ENCODE measurements at places on chromosomes 1 and 21. TPM values are rescaled to one million over a fixed set of nuclear protein-coding genes. Genes with fewer than 3 reads are reported as not detected.

- DNase-seq = peak; percentile 8
These were observed 46.5 kb upstream of the COA6 start for GRCh38 chr1:234326497-234327366.

ARHGEF2 gene
- 58.1 TPM for total RNA-seq

DNA sequence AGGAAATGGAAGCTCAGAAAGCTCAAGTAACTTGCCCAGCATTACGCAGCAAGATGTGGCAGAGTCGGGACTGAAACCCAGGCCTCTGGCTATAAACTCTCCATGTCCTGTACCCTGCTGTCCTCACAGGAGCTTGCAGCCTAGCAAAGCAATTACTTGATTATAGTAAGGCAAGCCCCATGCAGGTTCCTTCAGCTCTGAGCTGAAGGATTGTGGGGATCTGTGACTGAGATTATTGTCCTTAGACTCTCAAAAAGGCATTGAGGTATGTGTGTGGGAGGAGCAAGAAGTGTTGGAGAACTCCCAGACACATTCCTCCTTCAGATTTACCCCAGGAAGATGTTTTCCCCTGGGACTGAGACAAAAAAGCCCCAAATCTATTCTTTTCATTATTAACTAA, 124.0 kb upstream of the SPATA6 start:
- no peak for DNase-seq

CHIA gene
- not detected for total RNA-seq

- no peak for DNase-seq
These were observed 256.7 kb downstream of the KIF26B start for GRCh38 chr1:245411245-245412036.

DNA sequence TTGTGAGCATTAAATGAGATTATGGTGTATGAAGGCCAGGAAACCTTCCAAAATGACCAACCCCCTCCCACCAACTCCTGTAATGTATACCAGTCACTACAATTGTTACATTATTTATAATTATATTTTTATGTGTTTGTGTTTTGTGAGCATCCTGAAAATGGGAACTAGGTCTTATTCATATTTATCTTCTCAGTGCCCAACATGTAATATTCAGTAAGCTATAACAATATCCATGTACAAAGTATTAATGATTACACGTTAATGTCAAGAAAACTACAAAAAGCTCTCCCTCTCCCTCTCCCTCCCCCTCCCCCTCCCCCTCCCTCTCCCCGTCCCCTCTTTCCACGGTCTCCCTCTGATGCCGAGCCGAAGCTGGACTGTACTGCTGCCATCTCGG, 19.0 kb upstream of the ASAP3 start:
- no peak for DNase-seq

- DNase-seq = no peak
These were observed 253.2 kb downstream of the GRIK3 start for GRCh38 chr1:36781098-36781497.

- no peak for DNase-seq
These were observed 274.6 kb upstream of the ESRRG start for GRCh38 chr1:216997831-216998230.

- DNase-seq = no peak
These were observed 95.1 kb upstream of the C1orf21 start for GRCh38 chr1:184291701-184292100.

DNA sequence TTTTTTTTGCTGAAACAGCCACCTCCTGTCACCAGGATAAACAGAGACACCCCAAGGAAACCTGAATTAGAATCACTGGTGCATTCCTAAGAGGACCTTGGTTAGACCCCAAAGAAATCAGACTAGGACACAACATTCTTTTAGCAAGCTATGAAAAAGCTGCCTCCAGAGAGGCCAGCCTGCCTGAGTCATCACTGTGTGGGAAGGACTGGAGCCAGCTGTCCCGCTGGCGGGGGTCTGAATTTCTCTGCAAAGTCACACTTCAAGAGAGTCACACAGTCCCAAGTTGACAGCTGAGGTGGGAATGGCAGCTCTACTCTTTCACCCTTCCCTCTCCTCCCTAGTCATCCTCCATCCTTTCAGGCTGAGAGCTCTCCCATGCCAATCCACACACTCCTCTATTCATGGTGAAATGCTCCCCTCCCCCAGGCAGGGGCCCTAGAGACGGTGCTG, 405.0 kb upstream of the POU3F1 start:
- DNase-seq = peak; percentile 6

TLR5 gene
- not detected for total RNA-seq

- DNase-seq = peak; percentile 61
These were observed 187.8 kb downstream of the ETS2 start for GRCh38 chr21:38993561-38993960.

DNA sequence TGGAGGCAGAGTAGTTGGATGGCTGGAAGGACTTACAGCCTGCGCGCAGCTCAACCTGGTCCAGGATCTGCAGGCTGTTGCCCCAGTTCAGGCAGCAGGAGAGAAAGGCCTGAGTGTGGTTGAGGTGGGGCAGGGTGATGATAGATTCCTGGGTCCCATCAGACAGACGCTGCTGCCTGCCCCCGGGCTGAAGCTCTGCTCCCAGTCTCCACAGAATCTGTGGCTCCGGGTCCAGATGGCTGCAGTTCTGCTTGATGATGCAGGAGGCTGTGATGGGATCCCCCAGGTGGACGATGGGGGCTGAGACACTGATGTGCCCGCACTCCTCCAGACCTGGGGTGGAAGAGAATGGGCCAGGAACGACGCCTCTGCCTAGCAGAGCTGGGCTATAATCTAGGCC, 7.4 kb downstream of the CSF3R start:
- no peak for DNase-seq
